ENCODE measurements at places on chromosomes 5 and 9.

- peak; percentile 58 for DNase-seq
Measured at GRCh38 chr5:139639619-139640380, 8.3 kb upstream of the CXXC5 start.

DNA sequence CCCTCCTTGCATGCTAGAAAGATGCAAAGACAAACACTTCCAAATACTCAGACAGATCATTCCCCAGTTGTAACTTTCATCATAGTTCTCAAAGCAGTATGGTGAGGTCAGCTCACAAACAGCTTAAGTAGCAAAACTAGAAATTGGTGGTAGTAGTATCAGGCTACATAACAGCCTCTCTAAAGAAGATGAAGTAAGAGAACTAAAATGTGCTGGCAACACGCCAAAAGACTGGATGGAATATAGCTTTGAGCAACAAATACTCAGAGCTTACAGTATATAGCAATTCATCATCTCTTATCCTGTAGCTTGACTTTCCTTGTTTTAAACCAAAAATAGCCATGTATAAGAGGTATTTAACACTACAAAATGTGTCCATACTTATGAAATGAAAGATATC, 7.5 kb downstream of the PFDN1 start:
- DNase-seq = peak; percentile 99

- no peak for DNase-seq
Measured at GRCh38 chr5:108730617-108731340, 16.9 kb upstream of the FER start.

DNA sequence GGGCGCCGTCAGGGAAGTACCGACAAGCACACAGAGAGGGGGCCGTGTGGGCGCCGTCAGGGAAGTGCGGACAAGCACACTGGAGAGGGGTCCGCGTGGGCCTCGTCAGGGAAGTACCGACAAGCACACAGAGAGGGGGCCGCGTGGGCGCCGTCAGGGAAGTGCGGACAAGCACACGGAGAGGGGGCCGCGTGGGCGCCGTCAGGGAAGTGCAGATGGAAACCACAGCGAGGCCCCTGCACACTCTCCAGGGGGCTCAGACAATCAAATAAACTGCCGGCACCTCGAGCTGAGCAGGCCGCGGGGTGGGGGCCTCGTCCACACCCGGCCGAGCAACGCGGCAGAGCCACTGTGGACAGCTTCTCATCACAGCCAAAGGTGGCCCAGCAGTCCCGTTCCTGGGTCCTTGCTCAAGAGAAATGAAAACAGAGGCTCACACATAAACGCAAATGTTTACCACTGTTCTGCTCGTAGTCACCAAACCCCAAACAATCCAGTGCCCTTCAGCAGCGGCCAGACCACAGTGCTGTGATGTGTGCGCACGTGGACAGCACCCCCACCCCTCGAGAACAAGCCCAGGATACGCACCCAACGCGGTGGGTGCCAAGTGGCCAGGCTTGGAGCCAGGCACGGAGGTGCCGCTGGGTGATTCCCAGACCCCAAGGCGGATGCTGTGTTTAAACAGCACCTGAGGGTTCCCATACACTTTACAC, 24.7 kb downstream of the TPPP start:
- DNase-seq = no peak

GRCh38 chr9:122835313-122835731, 6.9 kb upstream of the PDCL start:
- DNase-seq = no peak

GRCh38 chr9:16608906-16609305, 261.6 kb downstream of the BNC2 start:
- no peak for DNase-seq

DNA sequence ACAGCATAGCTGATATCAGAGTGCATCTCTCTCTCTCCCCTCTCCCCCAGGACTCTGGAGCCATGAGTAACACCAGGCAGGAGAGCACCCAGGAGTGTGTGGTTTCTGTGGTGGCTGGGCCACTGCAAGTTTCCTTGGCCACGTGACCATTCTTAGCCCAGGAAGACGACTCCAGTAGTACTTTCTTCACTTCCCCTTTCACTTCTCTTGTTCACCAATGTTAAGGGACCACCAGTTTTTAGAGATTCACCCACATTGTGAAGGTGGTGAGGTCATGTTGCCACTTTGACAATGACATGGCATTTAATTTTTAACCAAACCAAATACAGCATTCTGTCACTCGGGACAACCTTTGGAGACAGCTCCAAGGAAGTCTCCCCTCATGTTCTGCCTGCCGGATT, 17.9 kb upstream of the DAPK1 start:
- peak; percentile 18 for DNase-seq

DNA sequence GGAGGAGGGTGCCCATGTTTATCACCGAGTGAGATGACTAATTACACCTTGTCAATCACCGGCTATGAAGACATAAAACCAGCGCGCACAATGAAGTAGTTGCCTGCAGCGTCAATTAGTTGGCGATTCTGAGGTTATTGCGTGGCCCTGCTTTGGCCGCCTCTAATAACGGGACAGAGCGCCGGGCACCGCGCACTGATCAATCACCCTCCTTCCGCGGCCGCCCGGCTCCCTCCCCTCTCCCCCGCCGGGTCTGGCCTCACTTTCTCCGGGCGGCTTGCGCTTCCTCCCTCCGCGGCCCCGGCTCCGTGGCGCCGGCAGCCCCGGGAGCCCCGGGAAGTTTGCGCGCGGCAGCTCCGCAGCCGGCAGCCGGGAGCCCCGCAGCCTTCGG, 3.3 kb upstream of the LHX2 start:
- no peak for DNase-seq

DNA sequence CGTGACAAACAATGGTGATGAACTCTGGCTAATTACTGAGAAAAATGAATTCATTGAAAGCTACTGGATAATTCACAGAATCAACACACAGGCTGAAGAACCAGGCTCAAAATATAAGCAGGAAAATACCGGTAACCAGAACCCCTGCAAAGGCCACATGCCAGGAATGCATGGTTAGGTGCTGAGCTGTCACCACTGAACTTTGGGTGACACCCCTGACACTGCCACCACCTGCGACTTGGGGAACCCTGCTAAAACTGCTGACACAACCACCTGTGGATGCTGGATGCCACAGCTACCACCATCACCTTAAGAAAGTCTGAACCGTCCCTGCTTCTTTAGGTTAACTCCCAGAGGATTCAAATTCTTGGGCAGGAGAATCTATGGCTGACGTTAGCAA, 72.0 kb upstream of the NR4A3 start:
- no peak for DNase-seq

GRCh38 chr5:54289769-54290168, 20.6 kb downstream of the ARL15 start:
- DNase-seq = no peak

- DNase-seq = no peak
Measured at GRCh38 chr9:26504057-26504456, 388.5 kb downstream of the CAAP1 start.

DNA sequence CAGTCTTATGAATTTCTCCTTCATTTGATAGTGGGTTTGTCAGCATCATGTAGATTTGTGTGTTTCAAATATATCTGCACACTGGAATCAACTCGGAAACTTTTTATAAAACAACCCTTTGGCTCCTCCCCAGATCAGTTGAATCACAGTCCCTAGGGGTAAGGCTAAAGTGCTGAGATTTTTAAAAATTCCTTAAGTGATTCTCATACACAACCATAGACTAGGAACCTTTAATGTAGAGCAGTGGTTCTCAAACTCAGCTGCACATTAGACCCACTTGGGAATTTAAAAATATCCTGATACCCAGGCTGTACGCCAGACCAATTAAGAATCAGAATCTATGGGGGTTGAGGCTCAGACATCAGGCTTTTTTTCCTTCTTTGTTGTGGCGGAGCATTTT, 17.5 kb upstream of the JAK2 start:
- DNase-seq = peak; percentile 31

Data from EL (cell line).